GM20000 (cell line): ENCODE measurements at places on chromosomes 1 and 21.
A peak's percentile ranks its signal among the peaks of the same experiment; 100 is the strongest.

DNA sequence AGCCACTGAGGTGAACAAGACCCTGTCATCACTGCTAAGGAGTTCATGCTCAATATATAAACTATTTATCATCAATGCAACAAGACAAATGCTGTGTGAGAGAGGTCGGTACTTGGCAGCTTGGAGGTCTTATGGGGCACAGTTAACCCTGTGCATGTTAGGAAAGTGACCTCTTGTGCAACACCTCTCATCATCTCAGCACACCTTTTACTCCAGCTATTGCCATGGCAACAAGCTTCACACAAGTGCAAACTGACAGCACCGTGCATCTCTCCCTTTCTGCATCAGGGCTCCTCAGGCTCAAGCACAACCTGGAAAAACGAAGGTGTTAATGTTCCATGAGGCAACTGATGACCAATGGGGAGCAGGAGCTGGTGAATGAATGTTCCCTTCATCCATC lies 14.7 kb upstream of the MYSM1 start:
- no peak for DNase-seq

DNA sequence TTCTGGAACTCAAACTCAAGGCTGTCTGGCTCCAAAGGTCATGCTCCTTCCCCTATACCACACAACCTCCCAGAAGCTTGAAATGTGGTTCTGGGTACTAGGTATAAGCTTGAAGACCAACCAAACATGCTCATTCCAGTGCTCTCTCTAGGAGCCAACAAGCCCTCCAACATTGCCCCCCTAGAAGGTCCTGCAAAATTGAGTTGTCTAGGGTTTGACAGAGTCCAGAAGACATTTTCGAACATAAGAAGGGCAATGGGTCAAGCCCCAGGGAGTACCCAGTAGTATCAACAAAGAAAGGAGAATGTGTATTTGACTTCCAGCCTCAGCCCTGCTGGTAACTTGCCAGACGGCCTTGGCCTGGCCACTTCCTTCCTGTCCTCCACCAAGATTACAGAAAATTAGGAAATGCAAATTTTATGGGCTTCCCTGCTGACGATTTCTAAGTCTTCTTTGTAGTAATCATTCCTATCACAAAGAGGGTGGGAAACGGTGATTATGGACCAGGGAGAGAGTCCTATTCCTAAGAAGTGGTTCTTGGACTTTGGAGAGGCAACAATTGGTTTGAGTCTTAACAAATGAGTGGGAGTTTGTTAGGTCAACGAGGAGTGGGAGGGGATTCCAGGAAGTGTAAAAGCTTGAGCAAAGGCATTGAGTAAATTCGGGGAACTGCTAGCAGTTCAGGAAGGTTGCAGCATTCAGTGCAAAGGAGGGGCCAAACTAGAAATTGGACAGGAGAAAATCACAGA lies 18.7 kb upstream of the SLAMF1 start:
- DNase-seq = no peak

- DNase-seq = peak; percentile 71
Observed at GRCh38 chr1:217620814-217621213, 10.1 kb downstream of the GPATCH2 start.

DNA sequence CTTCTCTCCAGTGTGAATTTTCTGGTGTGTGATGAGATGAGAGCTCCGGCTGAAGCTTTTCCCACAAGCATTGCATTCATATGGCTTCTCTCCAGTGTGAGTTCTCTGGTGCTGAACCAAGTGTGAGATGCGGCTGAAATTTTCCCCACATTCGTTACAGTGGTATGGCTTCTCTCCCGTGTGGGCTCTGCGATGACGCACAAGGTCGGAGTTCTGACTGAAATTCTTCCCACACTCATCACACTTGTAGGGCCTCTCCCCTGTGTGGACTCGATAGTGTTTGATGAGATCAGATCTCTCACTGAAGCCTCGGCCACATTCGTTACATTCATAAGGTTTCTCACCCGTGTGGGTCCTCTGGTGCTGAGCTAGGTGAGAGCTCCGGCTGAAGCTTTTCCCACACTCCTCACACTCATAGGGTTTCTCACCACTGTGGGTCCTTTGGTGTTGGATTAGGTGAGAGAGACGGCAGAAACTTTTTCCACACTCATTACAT lies 7.4 kb downstream of the ZNF436 start:
- DNase-seq = no peak

DNA sequence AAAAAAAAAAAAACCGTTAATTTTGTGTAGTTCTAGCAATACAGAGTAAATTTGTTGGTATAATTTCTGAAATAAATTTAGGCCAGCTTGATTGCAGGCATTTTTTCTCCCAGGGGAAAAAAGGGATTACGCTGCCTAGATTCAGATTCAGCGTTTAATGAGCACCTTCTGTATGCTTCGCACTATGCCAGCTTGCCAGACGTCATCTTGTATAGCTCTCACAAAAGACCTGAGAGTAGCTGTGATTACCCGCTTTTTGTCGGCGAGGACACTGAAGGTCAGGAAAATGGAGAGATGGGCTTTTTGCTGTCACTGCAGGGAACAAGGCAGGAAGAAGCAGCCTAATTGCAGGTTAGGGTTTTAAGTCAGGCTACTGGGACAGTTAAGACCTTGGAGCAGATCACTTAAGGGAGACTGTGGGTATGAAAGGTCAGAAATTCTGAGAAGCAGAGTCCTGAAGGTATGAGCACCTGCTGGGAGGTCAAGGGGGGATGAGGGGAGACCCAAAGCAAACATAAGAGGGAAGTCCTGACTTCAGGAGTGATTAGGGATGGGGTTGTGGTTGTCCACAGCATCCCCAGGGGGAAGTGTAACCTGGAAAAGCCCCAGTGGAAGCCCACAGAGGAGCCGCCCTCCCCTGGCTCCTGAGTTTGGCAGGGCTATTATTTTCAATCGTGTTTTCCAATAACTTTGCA lies 39.0 kb downstream of the TMCC2 start:
- DNase-seq = no peak

GRCh38 chr1:25922971-25923552 lies 16.8 kb upstream of the STMN1 start:
- peak; percentile 27 for DNase-seq

DNA sequence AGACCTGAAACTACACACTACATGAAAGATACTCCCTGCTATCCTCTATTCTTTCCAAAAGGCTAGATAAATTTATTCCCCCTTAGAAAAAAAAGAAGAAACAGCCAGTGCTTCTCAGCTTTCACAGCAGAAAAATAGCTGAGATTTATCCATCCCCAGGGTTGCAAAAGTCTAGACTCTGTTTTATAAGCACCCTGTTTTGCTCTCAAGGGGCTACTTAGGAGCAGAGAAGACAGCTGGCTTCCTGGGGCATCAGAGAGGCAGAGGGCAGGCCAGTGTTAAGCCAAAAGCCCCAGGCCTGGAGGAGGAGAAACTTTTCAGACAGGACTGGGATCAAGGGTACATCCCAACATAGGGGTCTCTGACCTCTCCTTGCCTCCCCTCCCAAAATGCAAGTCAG lies 3.9 kb downstream of the LAMB3 start:
- DNase-seq = no peak

DNA sequence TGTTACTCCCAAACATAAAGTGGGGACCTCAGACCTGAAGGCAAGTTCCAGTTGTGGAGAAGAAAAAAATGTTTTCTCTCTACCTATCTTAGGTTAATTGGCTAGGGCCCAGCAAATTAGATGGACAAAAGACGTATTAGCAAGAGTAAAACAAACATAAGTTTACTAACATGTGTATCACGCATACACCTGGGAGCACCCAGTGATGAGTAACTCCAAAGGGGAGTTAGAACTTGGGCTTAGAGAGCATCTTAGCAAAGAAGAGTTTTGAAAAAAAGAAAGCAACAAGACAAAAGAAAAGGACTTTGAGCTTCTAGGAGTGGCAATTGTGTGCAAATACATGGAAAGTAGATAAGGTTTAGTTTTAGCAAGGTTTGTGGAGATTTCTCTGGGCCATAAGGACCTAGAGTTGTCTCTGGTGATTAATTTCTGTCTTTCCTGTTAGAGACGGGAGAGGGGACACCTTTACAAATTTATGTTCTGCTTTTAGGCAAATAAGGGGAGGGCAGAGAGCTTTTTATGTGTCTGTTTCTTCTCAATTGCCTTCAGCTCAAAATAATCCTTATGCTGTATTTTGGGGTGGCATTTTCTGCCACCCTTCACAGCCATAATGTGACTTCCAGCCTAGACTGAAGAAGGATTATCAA lies 76.7 kb upstream of the PTGFRN start:
- no peak for DNase-seq

DNA sequence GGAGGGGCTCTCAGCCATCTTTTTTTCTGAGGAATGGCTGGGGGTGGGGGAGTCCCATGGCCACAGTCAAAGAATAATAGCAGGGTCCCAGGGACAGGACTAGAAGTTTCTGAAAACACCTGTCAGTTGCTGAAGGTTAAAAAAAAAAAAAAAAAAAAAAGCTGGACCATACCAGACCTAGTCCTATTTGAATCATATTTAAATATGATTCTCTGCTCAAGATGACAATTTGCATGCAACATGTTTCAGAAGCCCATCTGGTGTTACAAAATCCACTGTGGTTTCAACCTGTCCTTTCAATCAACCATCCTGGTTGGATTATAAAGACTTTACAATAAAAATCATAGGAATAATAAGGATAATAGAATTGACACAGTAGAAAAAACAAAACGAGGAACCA lies 153.7 kb downstream of the TENT5C start:
- DNase-seq = no peak

- no peak for DNase-seq
Observed at GRCh38 chr1:37570528-37571334, 14.0 kb downstream of the DNALI1 start.

- DNase-seq = no peak
Observed at GRCh38 chr1:21522525-21523038, 13.4 kb downstream of the ALPL start.

- DNase-seq = no peak
Observed at GRCh38 chr1:241499910-241500309, 19.6 kb downstream of the FH start.

DNA sequence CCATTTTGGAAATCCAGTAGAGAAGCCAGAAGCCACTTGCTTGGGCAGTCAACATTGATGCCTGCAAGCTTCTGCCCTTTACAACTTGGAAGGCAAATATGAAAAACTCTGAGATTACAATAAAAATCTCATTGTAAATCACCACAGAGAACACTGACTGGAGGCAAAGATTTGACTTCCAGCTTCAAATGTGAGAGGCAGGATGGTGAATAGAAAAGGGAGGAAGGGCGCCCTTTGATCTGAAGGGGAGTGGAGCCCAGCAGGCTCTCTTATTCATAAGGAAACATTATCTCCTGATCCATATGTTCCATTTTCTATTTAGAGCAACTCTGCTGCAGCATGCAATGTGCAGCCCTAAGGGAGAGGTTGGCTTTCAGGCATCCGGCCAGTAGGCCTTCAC lies 348.3 kb downstream of the AJAP1 start:
- no peak for DNase-seq

DNA sequence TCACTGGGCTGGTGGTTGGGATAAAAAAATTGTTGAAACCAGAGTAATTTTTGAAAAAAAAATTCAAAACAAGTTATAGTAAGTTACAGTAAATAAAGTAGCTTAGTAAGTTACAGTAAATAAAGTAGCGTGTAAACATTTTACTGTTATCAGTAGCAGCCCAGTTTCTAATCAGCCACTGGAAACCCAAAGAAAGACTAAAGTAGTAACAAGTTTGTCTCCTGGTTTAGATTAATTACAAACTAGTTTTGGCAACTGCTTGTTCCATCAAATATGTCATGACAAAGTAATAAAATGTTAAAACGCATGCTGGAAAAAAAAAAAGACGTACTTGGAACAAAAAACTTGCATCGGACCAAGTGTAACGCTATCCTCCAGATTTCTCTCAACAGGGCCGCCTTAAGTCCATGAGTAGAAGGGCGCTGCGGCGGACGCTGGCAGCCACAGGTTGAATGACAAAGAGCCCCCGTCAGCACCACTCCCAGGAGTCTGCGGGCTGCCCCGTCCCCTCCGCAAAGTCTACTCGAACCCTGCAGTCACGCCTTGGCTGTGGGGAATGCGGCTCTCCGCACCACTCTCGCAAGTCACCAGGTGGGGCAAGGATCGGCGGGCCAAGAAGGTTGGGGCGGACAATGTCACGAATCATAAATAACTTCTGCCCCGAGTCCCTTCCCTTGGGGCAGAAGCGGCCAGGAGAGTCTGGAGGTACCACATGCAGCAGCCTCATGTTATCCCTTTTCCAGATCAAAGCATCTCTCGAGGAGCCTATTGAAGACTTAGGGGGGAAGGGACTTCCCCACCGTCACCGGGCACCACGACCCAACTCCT lies 837 bp downstream of the SLC16A1 start:
- peak; percentile 65 for DNase-seq

GRCh38 chr1:180762796-180763195 lies 131.0 kb downstream of the XPR1 start:
- no peak for DNase-seq

GRCh38 chr1:160666079-160666442 lies 19.2 kb upstream of the SLAMF1 start:
- DNase-seq = no peak

DNA sequence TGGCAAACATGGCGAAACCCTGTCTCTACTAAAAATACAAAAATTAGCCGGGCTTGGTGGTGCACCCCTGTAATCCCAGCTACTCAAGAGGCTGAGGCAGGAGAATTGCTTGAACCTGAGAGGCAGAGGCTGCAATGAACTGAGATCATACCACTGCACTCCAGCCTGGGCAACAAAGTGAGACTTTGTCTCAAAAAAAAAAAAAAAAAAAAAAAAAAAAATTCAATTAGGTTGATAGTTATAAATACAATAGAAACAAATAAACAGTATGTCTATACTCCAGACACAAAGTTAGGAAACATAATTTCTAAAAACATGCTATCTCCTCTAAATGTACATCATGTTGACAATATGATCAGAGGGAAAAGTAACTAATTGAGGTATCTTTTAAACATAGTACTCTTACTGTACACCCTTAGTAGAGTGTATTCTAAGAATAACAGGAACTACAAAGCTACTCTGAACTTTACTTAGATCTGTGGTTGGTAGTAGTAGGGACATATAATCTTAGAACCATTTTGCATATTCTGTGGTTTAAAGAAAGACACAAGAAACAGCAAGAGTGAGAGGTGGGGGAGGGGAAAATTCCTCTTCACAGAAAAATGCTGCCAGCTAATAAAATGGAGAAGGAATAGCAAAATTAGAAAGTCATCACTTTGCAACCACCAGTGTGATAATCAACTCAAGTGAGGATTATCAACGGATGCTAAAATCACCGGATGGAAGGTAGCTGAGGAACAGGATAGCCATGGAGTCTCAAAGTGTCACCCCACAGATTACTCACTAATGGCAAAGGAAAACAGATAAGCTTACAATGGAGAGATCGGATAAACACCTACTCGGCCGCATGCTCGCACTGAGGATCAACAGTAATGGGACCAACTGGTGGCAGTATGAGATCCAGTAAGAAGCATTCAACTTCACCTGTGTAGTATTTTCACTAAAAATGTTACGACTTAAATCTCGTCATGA lies 35.0 kb downstream of the MTOR start:
- peak; percentile 47 for DNase-seq

GRCh38 chr1:95108792-95109191 lies 8.4 kb upstream of the TLCD4 start:
- DNase-seq = no peak

DNA sequence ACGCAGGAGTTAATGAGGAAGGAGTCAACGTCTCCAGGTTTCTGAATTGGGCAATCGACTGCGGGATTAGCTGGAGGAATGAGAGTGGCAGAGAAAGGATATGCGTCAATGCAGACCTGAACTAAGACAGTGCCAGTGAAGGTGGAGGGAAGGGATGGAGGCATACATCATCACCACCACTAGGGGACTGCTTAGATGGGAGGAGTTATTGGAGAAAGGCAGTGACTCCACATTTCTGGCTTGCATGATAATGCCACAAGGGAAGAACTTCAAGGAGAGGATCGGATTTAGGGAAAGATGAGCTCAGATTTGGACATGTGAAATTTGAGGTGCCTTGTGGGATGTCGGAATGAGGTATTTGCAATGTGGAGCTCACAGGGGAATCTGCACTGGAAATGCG lies 17.5 kb downstream of the VASH2 start:
- no peak for DNase-seq
